LoVo (cell line): ENCODE measurements at places on chromosomes 5 and 9.
A peak's percentile ranks its signal among the peaks of the same experiment; 100 is the strongest.

DNA sequence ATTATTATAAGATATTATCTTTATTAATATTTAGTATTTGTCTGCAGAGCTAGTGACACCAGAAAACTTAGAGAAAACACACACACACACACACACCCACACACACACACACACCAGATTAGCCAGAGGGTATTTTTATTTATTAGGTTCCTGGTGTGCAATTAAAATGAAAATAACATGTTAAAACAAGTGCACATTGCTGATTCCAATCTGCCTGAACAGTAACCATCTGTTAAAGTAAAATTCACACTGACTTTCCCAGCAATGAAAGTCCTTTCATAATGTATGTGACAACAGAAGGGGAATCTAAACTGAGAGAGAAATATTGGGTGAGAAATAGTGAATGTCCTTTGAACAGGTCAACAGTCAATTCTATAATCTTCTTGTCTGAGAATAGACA, 2323.5 kb upstream of the ACO1 start:
- no peak for DNase-seq

- DNase-seq = no peak
These were observed 63.4 kb upstream of the ADAMTS2 start for GRCh38 chr5:179408611-179409010.

DNA sequence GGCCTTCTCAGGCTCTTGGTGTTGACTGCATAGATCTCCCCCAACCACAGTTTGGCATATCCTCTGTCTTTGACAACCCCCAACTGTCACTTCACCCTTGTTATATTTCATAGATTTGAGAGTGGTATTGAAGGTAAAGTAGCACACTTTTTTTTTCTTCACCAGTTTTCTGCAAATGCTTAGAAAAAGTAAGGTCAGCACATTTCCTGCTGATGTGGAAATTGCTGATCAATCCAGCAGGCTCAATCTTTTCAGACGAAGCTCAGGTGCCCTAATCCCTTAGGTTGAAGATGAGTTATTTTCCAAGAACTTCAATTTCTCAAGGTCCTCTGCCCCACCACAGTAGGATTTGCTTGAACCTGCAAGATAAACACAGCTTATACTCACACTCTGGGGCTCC, 38.5 kb upstream of the ANKRD31 start:
- no peak for DNase-seq

- DNase-seq = no peak
These were observed 58.6 kb downstream of the STARD4 start for GRCh38 chr5:111453747-111454146.

DNA sequence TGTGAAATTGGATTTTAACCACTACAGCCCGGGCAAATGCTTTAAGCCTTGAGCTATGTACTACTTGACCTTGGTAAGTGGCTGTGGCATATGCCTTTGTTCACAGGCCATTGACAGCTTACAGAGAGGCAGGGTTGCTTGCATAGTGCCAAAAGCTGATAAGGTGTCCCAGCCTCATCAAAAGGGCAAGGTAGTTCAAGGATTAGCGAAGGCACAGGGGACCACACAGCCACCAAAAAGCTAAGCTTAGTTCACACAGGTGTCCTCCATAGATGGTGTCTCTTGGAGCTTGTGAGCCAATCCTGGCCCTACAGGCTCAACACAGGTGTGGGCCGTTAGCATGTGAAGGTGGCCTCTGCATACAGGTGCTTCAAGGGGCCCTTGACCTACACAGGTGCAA, 86.8 kb downstream of the ZNF622 start:
- DNase-seq = no peak

DNA sequence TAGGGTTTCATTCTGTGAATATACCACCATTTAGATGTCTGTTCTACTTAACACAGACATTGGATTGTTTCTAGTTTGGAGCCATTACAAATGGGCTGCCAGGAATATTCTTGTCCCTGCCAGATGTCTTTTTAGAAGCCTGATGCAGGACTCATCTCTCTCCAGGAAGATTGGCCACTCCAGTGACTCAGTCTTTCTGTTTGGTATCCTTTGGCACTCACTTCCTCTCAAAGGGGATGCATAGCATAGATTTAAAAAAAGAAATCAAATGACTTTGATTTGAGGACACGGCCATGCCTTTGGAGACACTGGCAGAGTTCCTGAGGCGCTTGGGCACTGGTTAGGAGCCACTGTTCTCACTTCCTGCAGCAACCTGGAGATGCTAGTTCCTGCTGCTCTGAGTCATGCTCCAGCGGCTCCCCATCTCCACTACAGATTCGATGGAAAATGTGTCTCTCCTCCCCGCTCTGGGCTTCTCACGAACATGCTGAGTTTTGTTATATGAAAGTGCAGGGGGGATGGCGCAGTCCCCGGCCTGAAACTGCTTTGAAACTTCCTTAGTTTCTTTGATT, 3.5 kb upstream of the ZNF366 start:
- no peak for DNase-seq

DNA sequence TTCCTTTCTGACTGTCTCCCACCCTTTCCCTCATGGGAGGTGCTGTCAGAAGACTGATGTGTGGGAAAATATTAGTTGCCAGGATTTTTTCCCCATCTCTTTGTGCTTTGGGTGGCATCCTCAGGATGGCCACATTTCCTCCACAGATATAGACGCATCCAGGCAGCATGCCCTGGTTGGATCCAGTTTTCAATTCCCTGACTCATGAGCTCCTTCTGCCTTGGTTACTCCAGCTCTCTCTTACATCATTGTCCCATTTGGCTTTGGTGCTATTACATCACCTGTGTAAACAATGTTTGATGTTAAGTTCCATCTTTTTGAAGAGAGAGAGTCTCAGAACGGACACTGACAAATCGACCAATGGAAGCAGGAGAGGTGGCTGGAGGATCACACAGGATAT, 302.5 kb downstream of the CDH18 start:
- DNase-seq = no peak

- DNase-seq = no peak
These were observed 11.2 kb downstream of the ADAMTSL2 start for GRCh38 chr9:133545494-133546286.

DNA sequence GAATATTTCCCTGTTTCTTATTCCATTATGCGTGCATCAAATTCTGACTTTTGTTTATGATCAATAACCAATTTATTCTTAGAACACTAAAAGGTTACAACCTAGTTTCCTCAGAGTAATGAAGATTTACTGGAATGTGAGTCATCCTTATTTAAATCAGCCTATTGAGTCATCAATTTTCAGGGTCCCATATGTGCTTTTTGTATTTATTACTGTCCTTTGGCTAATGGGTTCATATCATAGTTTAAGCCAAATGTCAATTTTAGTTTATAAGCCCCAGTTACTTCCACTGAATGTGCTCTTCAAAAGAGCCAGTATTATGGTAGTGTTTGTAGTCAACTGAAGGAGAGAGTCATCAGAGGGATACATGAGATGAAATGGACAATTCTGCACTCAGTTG, 359.2 kb downstream of the PRR16 start:
- DNase-seq = no peak

GRCh38 chr9:38690574-38690973, 29.4 kb downstream of the FAM240B start:
- no peak for DNase-seq

GRCh38 chr5:131193106-131193505, 22.4 kb downstream of the LYRM7 start:
- DNase-seq = no peak

DNA sequence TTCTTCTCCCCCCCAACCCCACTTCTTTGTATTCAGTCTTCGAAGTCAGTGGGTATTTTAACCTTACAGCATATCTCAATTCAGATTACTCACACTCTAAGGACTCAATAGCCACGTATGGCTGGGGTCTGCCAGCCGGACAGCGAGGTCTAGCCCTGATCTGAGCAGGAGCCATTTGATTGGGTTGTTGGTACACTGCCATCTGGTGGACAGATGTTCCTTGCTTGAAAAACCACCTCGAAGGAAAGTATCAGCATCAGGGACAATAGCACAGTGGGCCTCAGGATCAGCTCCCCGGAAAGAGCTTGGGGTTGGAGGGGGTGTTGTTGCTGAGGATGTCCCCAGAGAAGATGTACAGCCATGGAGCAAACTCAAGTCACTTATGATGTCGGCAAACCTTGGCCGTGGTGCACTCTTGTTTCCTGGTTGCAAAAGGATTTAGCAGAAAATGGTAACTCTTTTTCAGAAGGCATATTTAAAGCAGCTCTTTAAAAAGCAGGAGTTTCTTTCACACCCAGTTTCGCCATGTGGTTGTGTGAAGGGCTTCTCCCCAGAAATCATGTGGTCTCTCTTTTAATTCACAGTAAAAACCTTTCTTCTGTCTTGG, 31.7 kb upstream of the KCNMB1 start:
- DNase-seq = peak; percentile 55

DNA sequence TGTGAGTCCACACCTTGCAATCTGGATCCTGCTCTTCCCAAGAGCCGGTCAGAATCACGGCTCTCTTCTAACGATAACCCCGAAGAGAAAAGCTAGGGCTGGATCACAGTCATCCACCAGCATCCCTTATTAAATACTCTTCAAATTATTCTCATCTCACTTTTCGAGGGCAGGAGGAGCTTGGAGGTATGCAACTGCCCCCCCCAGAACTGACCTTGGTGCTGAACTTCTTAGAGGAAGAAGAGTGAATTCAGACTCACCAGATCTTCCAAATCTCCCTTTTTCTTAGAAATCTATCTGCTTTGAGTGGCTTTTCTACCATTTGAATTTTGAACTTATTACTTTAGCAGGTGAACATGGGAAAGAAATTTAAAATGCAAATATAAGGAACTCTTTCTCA, 75.7 kb downstream of the MED10 start:
- no peak for DNase-seq

DNA sequence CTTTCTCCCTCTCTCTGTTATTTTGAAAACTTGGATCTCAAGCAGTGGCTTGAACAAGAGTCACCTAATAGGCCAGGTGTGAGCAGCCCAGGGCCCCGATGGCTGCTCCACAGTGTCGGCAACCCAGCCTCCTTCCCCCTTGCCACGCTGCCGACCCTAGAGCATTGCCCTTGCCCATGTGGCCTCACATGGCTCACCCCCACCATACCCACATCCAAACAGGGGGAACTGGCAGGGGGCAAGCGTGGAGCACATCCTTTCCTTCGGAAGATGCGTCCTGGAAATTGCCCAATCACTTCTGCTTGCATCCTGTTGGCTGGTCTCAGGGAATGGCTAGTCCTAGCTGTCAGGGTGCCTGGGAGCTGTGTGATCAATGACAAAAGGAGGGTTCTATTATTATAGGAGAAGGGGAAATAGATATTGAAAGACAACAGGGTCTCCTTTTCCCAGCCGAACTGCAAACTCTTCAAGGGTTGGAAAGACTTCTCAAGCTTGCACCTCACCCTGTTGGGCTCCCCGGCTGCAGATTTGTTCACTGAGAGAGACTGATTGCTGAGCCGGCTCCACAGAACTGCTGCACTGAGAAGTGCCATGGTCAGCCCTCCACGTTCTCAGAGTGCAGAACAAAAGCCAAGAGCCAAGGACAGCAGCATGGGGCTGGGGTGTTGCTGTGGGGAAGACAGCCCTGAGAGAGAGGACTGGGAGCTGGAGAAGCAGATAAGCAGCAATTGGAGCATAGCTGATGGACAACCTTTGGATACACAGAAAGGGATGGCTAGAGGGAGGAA, 8.3 kb upstream of the TIFAB start:
- DNase-seq = no peak

DNA sequence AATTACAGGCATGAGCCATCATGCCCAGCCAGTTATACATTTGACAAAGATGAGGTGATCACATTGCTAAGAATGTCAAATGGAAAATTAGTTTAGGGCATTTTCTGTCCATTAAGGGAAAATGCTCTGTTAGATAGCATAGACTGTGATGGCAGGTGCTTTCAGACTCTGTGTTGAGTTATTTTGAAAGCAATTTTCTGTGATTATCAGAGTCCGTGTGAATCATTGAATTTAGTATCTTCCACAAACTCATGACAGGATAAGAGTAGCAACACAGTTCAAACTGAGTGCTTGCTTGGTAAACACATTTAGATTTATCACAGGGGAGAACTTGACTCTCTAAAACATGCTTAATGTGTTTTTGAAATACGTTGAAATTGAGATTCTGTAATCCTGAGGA, 69.0 kb downstream of the GAPVD1 start:
- no peak for DNase-seq

DNA sequence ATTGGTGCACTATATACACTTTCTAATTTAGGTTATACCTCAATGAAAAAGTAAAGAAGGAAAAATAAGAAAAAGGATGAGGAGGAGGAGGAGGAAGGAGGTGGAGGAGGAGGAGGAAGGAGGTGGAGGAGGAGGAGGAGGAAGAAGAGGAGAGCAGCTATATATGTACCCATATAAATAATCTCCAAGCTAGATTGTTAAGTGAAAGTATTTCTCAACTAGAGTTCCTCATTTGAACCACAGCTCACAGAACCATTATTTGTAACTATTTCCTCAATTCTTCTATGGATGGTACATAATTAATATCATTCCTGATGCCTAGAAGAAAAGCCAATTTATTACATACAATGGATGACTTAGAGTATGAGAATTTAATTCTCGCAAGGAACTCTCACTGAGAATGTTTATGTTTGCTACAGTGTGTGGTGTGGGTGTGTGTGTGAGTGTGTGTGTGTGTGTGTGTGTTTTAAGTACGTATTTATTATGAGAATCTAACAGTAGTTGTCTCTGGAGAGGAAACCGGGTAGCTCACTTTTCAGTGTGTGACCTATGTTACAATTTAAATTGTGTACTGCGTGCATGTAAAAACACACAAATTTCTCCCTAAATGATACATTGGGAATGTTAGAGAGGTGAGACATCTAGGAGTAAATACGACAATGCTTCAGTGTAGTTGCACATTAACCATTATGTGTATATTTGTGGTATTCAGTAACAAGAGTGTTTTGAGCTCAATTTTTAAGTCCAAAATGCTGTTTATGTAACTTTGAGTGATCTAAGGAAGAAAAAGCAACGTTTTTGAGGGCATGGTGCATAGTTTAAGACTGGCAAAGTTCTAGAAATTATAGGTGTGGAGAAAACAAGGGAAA, 20.2 kb upstream of the NREP start:
- no peak for DNase-seq

- DNase-seq = no peak
These were observed 360.8 kb downstream of the HCN1 start for GRCh38 chr5:45335346-45335745.

GRCh38 chr9:135522137-135522877, 1.1 kb downstream of the LCN1 start:
- DNase-seq = no peak

DNA sequence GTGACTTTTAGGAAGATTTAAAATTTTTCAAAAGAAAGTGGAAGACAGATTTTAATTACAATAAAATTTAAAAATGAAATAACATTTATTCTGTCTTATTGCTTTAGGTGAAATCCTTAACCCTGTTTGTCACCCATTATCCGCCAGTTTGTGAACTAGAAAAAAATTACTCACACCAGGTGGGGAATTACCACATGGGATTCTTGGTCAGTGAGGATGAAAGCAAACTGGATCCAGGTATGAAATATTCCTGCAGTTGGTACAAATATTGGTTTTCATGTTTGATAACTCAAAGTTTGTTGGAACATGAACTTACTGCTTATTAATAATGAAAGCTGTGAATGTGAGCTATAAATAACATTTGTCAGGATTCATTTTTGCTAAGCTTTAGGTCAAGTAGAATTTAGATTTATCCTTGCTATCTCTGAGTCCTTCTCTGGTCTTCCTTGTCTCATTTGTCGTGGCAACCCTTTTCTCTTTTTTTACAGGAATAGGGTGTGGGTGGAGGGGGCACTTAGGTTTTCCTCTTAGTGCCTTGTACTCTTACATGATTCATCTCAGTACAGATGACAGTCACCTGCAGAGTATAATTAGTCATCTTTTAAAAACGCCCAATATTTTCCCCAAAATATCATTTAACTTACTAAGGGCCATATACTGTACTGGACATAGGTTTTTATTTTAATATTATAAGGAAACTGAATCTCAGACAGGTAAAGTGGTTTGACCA, 95.3 kb upstream of the RASGRF2 start:
- no peak for DNase-seq
